ENCODE measurements at places on chromosomes 7 and 10.

DNA sequence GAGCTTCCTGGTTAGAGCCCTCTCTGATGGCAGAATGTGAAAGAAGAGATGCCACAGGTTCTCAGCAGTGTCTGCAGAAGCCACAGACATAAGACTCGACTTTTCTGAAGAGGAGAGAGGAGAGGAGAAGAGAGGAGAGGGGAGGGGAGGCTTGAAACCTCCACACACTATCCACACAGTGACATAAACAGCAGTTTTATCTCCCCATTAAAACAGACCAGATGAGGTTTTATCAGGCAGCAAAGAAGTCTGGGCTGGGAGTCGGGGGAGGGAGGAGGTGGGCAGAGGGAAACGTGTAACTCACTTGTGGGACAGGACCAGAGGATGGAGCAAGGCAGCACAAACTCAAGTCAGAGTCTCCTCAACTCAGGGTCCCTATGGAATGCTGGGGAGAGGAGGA is 76.5 kb downstream of the XPNPEP1 start:
- DNase-seq = no peak

DNA sequence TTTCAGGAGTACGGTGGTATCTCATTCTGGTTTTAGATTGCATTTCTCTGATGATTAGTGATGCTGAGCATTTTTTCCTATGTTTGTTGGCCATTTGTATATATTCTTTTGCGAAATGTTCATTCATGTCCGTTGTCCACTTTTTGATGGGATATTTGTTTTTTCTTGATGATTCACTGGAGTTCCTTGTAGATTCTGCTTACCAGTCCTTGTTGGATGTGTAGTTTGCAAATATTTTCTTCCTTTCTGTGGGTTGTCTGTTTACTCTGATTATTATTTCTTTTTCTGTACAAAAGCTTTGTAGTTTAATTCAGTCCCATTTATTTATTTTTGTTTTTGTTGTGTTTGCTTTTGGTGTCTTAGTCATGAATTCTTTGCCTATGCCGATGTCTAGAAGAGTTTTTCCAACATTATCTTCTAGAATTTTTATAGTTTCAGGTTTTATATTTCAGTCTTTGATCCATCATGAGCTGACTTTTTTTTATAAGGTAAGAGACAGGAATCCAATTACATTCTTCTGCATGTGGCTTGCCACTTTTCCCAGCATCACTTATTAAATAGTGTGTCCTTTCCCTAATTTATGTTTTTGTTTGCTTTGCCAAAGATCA is 320.5 kb downstream of the MAGI2 start:
- DNase-seq = no peak

- no peak for DNase-seq
Observed at GRCh38 chr10:52477305-52477704, 163.2 kb downstream of the DKK1 start.

- DNase-seq = no peak
Observed at GRCh38 chr10:13089345-13089744, 10.6 kb upstream of the OPTN start.

GRCh38 chr10:80649183-80649582 is 111.5 kb downstream of the SH2D4B start:
- peak; percentile 10 for DNase-seq

- DNase-seq = peak; percentile 90
Observed at GRCh38 chr10:96642973-96643372, 56.2 kb upstream of the TM9SF3 start.

DNA sequence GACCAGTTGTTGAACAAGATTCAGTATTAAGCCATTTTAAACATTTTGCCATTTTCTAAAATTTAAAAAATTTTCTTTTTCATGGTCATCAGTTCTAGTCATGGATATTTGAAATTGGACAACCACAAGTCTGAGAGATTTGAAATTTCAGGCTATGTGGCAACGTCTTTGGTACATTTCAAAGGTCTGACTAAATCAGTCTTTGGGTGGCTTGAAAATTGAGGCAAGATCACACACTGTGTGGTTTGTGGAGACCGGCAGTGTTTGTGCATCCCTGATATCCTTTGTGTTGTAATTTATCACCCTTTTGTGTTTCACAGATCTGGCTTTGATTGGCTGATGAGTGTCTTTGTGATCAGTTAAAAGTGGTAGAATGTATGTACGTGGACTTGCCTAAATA is 35.7 kb downstream of the CCAR1 start:
- DNase-seq = no peak

DNA sequence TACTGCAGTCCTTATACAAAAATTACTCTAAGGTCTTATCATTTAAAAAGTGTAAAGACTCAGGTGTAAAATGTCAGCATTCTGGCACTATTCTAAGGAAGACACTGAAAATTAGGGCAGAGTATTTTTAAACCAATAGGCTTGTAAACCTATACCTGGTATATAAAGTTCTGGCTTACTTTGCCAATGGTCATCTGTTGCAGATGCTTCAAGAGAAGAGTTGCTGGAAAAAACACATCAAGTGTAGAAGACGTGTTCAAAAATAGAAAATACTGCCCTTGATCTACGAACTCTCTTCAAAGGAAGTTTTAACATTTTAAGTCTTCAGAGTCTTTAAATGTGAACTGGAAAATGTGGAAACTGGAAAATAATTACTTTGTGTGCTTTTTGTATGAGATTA is 23.9 kb downstream of the NT5C3A start:
- DNase-seq = no peak

GRCh38 chr7:90320014-90320413 is 1.1 kb downstream of the FAM237B start:
- DNase-seq = no peak

DNA sequence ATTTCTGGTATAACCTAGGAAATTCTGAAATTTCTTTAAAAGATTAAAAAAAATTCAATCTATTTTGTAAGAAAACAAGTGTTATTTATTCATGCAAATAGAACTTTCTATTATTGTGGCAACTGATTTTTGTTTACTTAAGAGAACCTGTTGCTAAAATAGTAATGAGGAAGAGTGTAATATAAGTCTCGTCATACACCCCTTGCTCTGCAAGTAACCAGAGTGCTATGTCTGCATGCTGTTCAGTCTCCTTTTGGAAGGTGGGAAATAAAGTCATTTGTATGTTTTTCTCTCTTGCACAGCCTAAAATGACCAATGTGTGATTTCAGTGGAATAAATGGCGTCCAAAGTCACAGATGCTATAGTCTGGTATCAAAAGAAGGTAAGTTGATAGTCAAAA is 41.3 kb downstream of the PHTF2 start:
- no peak for DNase-seq

DNA sequence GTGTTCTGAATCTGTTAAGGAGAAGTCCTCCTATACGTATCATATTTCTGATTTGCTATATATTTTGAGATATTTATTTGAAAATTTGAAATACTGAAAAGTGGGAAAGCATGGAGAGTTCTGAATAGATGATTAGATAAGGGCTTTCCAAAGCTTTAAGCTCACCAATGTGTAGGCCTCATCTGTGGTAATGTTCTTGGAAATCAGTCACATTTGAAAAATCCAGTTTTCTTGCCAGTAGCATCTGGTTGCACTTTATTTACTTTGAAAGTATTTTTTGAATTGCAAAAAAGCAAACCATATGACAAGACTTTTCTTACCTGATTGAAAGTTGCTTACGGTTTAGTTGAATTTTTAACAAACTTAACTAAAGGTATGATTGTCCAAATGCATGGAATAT is 21.7 kb downstream of the ADD3 start:
- no peak for DNase-seq

GRCh38 chr7:141128506-141128905 is 54.6 kb downstream of the TMEM178B start:
- DNase-seq = no peak

GRCh38 chr10:61752111-61753011 is 89.6 kb downstream of the CABCOCO1 start:
- no peak for DNase-seq

GRCh38 chr10:131580674-131581073 is 269.2 kb upstream of the TCERG1L start:
- no peak for DNase-seq

GRCh38 chr7:124457841-124458240 is 307.8 kb downstream of the GPR37 start:
- no peak for DNase-seq

- DNase-seq = no peak
Observed at GRCh38 chr10:3689871-3690510, 95.0 kb downstream of the KLF6 start.

DNA sequence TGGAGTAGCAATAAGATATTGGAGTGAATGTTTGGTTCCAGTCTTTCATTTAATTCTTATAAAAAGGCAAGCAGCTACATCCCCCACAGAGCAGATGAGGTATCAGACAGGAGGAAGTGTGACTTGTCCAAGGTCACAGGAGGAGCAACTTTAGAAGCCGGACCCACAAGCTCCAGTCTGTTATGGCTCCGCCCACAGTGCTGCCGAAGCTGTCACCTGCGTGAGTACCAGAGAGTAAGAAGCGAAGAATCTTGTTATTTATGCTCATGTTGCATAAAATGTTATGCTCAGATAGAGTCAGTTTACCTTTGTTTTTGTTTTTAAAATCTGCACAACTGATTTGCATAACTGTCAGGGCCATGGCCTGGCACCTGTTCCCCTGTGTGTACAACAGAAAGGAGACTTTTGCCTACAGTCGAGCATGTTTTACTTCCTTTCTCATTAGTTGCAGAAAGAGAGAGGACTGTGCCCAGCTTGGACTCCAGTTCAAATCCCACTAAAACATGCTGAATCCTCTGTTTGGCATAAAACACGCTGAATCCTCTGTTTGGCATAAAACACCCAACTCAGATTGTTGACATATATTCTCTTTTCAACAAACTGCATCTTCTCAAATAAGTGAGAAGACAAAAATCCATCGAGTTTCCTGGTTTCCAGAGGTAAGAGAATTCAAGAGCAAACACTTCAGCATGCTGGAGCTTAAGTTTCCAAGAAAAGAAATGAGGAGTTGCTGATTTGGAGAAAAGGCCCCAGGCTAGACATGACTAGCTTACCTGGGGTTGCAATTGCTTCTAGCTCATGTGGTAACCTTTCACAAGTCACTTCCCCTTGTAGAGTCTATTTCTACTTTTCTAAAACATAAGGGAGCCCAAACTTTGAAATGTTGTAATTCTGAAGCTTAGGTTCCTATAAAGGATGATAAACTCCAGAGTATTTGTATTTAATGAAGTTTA is 409.8 kb upstream of the ZMIZ1 start:
- no peak for DNase-seq

DNA sequence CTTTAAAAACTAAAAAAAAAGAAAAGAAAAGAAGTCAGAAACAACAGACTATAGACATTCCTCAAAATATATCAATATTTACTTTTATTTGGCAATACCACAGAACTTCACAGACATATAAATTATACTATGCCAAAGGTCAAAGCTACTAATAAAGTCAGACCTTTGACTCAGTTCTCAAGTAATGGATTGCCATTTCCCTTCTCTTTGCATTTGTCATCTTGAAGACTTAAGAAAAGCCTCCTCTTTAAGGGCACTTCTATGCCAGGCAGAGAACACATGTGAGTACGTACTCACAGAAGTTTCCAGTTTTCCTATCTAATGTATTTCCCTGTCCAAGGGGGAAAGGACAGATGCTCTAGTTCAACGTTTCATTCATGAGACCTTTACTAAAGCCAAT is 37.6 kb downstream of the TNPO3 start:
- no peak for DNase-seq

GRCh38 chr7:41054960-41055661 is 647.8 kb downstream of the INHBA start:
- no peak for DNase-seq
